ENCODE measurements at places on chromosomes 16 and 17.

- DNase-seq: no peak
Observed at GRCh38 chr17:37158290-37158689, 209.5 kb downstream of the AATF start.

DNA sequence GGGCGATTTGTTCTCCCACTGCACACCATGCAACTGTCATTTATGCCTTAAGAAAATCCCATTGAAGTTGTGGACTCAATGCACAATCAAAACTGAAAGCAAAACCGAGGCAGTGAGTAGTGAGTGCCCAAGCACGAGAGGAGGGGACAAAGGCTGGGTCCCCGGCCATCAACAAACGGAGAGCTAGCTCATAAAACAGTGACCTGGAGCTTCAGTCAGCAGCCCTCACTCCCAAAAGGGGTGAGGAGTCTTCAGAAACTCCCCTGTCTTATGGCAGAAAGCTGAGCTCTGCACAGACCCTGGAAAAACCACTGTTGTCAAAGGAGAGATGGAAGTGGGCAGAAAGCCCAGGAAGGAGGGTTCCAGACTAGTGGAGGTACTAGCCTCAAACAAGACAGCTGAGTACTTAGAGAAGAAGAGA lies 96.9 kb downstream of the ADCY9 start:
- DNase-seq: no peak

DNA sequence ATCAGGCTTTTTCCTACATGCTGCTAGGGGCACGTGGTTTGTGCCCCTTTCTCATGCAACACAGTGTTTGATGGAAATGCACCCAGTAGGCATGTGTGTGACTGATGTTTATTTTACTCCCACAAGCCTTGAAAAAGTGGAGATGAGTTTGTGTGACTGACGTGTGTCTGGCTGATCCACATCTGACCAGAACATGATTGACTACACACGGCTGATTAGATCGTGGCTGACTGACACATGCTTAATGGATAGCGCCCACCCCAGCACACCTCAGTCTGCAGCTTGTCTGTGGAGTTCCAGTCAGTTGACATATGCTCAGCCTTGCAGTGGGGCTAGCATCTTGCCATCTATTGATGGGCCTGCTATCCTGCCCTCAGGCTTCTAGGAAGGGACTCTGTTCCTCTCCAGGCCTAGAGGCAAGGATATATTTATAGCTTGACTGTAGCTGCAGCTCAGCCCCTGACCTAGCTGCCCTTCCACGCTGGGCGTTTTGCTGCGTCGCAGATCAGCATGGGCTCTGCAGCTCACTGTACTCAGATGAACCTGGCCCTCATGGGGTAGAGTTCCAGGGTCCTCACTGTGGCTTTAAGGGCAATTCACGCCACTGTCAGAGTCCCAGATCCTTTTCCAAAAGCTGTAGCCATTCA lies 112.3 kb downstream of the HS3ST2 start:
- no peak for DNase-seq

- no peak for DNase-seq
Observed at GRCh38 chr17:72164158-72164739, 43.4 kb downstream of the SOX9 start.

- no peak for DNase-seq
Observed at GRCh38 chr17:80749611-80750010, 205.0 kb downstream of the RPTOR start.

DNA sequence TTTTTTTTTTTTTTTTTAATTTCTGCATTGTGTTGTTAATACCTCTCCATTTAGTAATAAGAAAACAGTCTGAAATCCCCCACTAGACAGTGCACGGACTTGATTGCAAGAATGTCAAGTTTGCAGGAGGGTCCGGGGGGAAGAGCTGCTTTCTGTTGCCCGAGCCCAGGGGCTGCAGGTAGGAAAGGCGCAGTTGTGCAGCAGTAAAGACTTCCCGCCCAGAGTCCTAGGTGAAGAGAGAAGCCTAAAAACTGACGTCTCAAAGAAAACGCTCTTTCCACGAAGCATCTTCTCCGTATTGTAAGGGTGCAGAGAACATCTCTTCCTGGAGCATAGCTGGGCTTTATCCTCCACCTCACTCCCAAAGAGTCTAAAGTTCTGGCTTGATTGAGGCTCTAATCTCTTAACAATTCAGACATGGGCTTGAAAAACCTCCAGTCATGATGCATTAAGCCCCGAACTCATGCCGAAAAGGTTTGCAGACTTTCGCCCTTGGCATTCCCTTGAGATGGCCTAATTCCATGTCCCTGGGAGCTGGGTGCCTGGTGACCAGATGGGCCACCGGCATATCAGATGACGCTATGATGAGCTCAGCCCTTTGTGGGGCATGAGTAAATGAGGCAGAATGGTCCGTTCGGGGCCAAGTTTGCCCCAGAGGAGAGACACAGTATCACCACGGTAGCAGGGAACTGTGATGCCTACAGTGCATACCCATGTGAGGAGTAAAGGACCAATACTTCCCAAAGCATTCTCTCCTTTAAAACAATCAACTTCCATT lies 436.2 kb upstream of the ZFHX3 start:
- no peak for DNase-seq
